Neuronal stem cell (in vitro differentiated cells): ENCODE measurements at places on chromosomes 5 and 9.
A peak's percentile ranks its signal among the peaks of the same experiment; 100 is the strongest.

DNA sequence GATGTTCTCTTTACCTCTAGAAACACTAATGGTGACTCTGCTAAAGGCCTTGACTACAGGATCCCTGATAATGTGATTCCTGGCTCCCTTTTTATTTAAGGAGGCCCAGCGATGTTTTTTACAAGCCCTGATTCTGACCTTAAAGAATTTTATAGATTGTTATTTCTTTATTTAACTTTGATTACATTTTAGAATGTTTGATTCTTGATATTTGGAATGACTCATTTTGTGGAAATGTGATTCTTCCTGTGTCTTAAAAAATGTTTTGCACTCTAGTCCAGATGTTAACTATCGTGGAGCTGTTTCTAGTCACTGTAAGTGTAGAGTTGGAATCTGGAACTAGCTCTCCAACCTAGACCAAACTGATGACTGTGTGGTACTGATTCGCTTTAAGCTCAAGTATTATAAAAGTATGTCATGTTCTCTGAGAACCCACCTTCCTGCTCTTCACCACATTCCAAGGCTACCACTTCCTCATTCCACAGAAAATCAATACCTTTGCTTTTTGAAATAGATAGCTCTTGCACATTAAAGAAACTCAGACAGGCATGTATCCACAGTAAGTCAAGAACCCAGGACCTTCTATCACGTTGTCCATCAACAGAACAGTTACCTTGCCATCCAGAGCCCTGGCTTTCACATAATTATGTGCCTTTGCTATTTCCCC lies 65.2 kb downstream of the JMY start:
- no peak for DNase-seq

GRCh38 chr9:135887021-135887507 lies 20.3 kb downstream of the CAMSAP1 start:
- no peak for DNase-seq

DNA sequence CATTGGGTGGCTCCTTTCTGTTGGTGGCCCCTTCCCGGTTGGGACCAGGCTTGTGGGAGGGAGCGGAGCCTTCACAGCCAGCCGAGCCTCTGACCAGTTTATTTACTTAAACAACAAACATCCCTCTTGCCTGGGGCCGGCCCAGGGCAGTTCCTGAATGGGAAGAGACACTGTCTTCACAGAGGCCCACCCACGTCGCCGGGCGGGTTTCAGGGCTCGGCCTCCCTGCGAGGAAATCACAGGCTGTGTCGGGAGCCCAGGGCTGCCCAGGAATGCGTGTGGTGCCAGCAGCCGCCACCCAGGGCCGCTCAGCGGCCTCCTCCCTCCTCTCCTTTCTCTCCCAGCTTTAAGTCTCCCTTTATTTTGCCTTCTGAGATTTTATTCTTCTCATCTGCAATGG lies 132.5 kb downstream of the HSD17B3 start:
- DNase-seq, result peak; percentile 69

DNA sequence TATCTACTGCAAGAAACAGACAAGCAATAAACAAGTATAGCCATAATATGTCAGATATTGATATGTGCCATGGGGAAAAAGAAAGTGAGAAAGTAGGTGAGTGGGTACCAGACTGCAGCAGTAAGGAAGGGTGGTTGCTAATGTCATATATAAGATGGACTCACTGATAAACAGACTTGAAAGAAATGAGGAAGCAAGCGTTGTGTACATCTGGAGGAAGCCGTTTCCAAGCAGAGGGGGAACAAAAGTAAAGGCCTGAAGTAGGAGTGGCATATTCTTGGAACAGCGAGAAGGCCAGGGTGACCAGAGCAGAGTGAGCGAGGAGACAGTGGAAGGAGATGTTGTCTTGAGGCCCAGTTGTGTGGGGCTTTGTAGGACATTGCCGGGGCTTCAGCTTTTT lies 142.2 kb upstream of the MAP3K1 start:
- no peak for DNase-seq

DNA sequence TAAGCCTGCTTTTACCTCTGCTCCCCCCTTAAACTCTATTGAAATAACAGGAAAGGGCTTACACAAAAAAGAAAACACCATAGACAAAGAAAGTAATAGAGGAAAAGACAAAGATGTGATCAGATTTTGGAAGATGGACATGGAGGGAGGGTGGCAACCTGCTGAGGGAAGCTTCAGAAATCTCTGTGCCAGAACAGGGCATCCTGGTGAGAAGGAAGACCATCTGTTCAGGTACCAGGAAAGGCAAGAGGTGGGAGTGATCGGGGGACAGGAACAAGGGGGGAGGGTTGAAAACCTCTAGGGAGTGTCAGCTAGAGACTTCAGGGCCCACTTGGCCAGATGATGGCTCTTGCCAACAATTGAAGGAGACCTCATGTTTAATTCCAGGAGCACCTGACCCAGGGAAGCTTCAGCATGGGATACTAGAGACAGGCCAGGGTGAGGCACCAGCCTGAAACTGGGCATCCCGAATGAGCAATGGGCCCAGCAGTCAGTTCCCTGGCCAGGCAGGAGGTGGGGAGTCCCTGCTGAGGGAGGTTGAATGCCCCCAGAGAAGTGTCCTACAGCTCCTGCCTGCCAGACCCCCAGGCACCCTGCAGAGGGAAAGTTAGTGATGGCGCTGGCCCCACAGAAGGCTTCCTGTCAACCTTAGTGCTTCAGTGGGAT lies 8.2 kb downstream of the SQSTM1 start:
- no peak for DNase-seq

DNA sequence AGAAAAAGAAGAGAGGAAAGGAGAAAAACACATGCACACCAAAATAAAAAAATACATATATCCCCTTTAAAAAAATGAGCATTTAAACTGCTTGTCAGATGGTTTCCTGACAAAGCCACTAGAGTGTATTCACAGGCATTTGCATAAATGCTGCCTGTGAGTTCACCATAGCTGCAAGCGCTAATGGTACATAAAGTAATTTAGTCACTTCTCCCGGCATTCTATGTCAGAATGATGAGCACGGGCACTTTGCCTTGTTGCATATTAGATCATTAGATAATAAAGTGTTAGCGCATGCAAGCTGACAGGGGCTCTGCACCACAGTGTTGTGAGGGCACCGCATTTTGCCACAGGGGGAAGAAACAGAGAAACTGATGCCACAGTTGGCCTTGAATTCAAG lies 280.6 kb downstream of the EBF1 start:
- no peak for DNase-seq

GRCh38 chr5:154254896-154255295 lies 64.4 kb downstream of the GALNT10 start:
- no peak for DNase-seq

DNA sequence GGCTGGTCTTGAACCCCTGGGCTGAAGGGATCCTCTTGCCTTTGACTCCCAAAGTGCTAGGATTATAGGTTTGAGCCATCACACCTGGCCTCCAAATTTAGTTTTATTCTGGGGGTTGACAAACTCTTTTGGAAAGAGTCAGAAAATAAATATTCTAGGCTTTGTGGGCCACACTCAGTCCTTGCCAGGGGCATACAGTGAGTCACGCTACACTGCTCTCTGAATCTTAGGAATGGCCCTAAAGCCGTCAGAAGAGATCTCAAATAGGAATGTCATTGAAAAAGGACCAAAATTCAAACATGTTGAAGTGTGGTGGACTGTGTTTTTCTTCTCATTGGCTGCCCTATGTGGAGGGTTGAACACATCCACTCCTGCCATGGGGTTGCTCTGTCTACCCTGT lies 127.7 kb upstream of the BASP1 start:
- DNase-seq, result no peak

GRCh38 chr9:96253059-96253696 lies 48.8 kb downstream of the HSD17B3 start:
- no peak for DNase-seq

- no peak for DNase-seq
Observed at GRCh38 chr5:169352901-169353300, 52.0 kb upstream of the SLIT3 start.

- DNase-seq, result no peak
Observed at GRCh38 chr9:92706218-92706940, 36.4 kb upstream of the IPPK start.

DNA sequence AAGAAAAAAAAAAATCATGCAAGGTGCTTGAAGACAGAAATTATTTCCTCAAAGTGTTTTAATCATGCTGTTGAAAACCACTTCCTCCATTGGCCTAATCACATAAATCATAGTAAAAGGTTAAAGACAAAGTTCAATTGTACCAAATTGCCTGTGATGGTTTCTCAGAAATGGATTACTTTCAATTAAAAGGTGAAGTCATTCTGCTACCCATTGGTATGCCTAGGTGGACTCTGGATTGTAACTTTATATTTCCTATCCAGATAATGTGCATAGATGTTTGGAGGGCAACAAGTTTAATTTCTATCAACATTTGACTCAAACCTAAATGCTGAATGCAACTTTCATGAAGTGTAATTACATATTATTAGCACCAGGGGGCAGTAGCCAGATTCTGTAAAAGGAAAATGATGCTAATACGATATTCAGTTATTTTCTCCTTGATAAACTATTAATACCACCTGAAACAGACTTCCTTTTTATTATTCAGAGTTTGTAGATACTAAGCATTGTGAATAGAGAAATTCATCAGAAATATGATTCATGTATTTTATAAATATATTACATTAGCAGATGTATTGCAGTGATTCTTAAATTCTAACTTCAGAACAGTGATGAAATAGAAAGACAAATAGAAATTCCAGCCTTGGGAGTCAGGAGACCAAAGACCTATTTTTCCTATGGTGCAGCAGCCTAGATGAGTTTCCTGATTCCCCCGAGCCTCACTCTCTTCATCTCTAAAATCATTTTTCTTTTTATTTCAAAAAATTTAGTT lies 148.2 kb downstream of the CAAP1 start:
- no peak for DNase-seq

GRCh38 chr5:50744776-50745175 lies 78.3 kb downstream of the PARP8 start:
- DNase-seq, result no peak

GRCh38 chr5:154189256-154189818 lies 1.2 kb upstream of the GALNT10 start:
- DNase-seq, result no peak

DNA sequence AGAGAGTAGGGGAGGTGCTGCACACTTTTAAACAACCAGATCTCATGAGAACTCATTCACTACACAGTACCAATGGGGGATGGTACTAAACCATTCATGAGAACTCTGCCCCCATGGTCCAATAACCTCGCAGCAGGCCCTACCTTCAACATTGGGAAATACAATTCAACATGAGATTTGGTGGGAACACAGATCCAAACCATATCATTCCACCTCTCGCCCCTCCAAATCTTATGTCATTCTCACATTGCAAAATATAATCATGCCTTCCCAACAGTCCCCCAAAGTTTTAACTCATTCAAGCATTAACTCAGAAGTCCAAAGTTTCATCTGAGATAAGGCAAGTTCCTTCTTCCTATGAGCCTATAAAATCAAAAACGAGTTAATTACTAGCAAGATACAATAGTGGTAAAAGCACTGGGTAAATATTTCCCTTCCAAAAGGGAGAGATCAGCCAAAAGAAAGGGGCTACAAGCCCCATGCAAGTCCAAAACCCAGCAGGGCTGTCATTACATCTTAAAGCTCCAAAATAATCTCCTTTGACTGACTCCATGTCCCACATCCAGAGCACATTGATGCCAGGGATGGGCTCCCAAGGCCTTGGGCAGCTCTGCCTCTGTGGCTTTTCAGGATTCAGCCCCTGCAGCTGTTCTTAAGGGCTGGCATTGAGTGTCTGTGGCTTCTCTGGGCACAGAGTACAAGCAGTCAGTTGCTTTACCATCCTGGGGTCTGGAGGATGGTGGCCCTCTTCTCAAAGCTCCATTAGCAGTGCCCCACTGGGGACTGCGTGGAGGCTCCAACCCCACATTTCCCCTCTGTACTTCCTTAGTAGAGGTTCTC lies 8.3 kb downstream of the GPR150 start:
- no peak for DNase-seq

- DNase-seq, result no peak
Observed at GRCh38 chr5:83636156-83636555, 84.5 kb downstream of the HAPLN1 start.

DNA sequence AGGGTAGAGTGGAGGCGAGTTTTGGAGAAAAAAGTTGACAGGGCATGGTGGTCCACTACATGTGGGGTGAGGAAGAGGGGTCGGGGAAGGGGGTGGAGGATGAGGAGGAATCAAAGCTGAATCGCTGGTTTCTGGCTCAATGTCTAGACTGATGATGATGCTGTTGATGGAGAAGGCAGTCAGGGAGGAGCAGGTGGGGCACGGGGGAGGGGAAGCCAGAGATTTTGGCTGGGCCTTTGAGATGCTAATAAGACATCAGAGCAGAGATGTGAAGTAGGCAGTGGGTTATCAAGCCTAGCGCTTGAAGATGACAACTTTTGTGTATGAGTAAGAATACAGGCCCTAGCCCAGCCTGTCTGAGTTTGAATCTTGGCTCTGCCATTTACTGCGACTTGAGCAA lies 32.4 kb upstream of the TTC23L start:
- DNase-seq, result no peak

DNA sequence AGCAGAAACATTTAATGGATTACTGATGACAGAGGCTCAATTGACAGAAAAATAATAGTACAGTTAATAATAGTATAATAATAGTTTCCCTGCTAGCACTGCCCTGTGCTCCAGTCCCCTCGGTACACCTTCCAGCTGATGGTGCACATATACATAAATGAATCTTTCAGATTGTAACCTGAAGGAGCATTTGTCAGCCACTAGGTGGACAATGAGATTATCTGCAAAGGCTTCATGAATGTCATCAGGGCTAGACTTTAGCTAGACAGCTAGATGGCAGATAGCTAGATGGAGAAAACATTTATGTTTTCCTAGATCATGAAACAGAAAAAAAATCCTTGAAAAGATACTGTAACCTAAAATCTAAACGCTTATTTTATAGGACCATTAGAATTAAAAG lies 304.4 kb upstream of the SMC2 start:
- no peak for DNase-seq

DNA sequence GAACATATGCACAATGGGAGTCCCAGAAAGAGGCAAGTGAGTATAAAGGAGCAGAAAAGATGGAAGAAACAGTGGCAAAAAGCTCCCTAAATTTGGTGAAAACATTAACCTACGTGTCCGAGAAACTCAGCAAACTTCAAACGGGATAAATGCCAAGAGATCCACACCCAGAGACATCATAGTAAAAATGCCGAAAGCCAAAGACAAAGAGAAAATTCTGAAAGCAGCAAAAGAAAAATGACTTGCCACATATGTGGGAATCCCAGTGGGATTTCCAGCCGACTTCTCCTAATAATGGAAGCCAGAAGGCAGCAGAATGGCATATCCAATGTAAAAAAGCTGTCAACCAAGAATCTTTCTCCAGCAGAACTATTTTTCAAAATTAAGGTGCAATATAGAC lies 101.2 kb downstream of the ADAMTS2 start:
- no peak for DNase-seq

DNA sequence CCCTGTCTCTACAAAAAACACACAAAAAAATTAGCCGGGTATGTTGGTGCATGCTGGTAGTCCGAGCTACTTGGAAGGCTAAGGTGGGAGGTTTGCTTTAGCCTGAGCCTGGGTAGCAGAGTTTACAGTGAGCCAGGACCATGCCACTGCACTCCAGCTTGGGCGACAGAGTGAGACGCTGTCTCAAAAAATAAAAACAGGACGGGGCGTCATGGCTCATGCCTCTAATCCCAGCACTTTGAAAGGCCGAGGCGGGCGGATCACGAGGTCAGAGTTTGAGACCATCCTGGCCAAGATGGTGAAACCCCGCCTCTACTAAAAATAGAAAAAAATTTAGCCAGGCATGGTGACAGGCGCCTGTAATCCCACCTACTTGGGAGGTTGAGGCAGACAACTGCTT lies 40.3 kb downstream of the UBE2D2 start:
- DNase-seq, result no peak
